Stimulated activated CD4-positive, alpha-beta T cell treated with anti-CD3 and anti-CD28 coated beads, Interleukin-4, amount 100 ng/mL, for 24 hours (primary cell): ENCODE measurements at places on chromosomes 4 and X.

- no peak for DNase-seq
Measured at GRCh38 chr4:145281951-145282350, 101.6 kb upstream of the OTUD4 start.

DNA sequence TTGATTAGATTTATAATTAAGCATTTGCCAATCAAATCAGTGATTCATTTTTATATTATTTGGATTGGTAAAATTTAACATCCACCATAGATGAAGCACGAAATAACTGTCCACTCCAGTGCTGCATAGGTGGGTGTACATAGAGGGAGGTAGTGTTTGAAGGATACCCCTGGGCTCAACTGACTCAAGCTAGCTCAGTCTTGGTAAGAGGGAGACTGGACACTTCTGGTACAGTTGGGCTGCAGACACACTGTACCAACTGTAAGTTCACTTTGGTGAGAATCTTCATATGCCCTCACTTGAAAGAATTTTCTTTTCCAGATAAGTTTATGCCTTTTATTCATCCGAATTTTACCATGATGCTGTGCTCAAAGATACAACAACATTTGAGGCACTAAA is 48.6 kb upstream of the UGT2B15 start:
- DNase-seq: no peak

- DNase-seq: no peak
Measured at GRCh38 chrX:83504721-83505479, 3.2 kb upstream of the POU3F4 start.

- no peak for DNase-seq
Measured at GRCh38 chr4:24044610-24045589, 155.1 kb upstream of the PPARGC1A start.

DNA sequence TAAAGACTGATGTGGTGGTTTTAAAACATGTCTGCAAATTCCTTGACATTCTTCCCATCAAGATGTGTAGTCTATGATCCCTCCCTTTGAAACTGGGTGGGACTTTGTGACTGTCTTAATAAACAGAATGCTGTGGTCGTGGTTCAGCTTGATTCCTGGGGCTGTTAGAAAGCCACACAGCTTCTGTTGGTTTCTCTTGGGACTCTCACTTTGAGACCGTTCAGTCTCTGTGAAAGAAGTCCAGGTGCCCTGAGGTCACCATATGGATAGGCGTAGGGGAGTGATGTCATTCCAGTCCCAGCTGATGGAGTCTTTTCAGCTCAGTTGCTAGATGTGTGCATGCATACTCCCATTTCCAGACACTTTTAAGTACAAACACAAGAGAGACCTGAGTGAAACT is 216.6 kb downstream of the KDR start:
- DNase-seq: no peak

- no peak for DNase-seq
Measured at GRCh38 chrX:15468036-15468435, 25.1 kb downstream of the PIR start.

- DNase-seq: no peak
Measured at GRCh38 chr4:26257850-26258249, 63.0 kb upstream of the RBPJ start.

DNA sequence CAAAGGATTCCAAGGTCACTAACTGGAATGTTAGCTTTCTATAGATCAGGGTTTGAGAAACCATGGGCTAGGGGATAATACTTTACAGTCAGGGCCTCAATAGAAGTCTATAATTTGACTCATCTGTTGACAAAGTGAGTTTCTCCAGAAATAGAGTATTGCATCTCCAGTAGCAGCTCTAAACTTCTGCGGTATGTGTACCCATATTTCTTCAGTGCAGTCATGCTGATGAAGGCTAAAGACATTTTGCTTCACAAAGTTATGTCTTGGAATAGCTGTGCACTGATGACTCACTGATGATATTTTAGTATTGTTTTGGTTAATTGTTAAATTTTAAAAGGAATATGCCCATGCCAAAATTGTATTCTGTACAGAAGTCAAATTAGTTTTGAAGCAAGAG is 464.9 kb upstream of the AMOT start:
- DNase-seq: no peak

GRCh38 chr4:72567821-72568675 is 973 bp downstream of the ADAMTS3 start:
- DNase-seq: peak; percentile 6

GRCh38 chrX:327660-328126 is 9.1 kb upstream of the GTPBP6 start:
- DNase-seq: no peak

GRCh38 chr4:82123934-82124333 is 249.9 kb downstream of the HNRNPD start:
- DNase-seq: no peak

DNA sequence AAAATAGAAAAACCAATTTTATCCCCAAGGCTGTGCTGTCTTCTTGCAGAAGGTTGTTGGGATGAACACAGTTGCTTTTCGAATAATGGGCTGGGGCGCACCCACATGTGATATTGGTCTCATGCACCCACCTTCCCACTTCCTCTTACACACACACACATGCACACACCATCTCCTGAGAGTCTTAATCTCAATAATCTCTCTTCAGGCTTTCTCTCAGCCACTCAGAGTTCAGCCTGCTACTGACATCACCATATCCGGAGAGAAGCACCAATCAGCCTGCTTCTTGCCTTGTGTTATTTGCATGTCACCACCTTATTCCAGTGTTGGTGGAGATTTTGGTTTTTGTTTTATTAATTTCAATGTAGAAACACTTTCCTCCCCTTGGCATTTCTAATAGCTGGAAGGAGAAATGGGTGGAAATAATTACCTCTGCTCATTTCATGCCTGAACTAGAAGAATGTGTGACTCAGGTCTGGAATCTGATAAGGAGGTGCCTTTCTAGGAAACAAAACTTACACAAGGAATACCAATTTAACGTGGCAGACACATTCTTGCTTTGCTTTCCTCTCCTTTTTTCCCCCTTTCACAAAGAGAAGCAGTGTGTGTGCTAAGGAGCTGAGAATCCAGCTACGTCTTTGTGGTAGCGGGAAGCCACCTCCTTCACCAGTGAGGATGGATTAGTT is 400.2 kb downstream of the MID1IP1 start:
- DNase-seq: peak; percentile 14
